NCI-H748 treated with DMSO at 0.1 percent for 48 hours (cell line): ENCODE measurements at places on chromosomes 12 and 14.

- no peak for DNase-seq
Observed at GRCh38 chr12:25352083-25352918, 101.6 kb upstream of the KRAS start.

- DNase-seq = no peak
Observed at GRCh38 chr12:115057445-115057844, 373.5 kb upstream of the TBX3 start.

DNA sequence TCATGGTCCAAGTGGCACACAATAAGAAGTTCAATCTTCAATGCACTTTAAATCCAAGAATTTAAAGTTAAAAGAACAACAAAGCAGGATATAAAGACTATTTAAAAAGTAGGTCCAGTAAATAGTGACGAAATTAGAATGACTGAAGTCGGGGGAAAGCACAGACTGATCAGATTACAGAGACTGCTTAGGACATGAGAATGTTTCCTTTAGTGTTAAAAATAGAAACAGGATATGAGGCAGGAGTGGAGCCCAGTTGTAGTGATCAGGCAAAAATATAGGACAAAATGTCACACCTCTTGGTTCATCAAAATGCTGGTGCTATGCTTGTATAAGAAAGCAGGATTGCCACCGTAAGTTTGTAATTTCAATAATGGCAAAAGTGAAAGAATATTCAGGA, 52.2 kb upstream of the CD163 start:
- no peak for DNase-seq

DNA sequence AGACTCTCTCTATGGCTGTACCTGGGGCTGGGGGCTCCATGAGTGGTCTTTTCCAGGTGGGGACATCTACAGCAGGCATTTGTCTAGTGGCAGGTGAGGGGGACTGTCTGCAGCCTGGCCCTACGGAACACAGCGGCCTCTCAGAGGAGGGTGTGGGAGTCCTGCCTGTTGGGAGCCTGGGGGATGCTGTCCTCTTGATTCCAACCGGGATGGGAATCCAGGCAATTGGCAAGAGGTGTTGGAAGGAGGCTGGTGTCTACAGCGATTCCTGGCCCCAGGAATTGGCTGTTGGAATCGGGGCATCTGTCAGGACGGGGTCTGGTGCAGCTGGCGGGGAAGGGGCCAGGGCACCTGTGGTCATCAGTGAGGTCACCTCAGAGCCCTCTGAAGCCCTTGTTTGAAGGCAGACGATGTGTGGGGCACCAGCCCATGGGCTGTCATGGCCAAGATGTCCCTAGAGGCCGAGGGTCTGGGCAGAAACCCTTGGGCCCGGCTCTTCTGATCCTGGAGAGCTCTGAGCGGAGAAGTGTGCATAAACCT, 386.3 kb downstream of the TMEM121 start:
- no peak for DNase-seq

DNA sequence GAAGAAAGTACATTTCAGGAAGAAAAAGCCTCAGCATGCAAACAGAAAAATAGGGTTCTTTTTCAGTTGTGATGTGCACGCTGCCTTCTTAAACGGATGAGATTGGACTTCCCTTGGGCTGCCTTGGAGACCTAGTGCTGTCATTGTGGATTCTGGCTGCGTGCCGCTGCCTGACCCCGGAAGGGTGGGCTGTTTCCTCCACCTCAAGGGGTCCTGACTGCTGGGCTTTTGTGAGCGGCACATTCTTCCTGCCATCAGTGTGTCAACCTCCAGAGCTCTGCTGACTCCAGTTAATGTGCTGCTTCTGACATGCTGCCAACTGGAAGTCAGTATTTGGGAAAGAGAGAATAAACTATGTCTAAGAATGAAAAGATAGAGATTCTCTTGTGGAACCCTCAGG, 25.1 kb downstream of the CCNK start:
- DNase-seq = no peak

DNA sequence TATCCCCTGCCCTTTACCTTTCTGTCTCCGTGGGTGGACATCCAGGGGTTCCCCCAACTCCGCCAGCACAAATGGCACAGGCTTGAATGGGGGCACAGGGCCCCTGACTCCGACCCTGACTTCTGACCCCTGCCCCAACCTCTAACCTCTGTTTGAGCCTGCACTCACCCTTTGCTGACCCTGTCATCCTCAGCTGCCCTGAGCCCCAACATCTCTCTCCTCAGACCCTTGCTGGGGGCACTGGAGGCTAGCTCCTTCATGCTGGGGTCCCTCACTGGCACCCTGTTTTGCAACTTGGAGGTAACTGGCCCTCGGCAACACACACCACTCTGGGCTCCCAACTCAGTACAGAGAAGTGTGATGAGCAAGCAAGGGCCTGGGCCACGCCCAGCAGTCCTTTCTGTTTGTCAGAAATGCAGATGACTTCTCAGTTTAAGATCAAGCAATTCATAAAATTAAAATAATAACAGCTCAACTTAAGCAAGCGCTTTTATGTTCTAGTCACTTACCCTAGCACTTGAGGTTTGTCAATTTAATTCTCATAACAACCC, 2.1 kb downstream of the IFI27 start:
- DNase-seq = no peak

DNA sequence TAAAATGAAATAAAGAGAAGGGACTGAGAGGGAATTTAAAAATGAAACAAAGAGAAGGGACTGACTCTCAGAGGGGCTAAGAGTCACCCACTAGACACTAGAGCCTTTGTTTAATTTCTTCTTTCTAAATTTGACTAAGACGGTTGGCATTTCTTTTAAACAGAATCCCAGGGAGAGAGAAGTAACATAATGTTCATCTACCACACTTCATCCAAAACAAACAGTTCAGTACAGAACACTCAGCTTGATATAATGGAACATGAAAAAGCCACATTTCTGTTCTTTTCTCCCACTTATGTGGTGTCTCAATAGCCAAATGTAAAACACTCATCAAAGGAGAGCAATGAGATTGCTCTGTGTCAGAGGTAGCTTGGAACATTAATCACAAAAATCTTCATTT, 10.1 kb upstream of the NT5DC3 start:
- no peak for DNase-seq

- no peak for DNase-seq
Observed at GRCh38 chr12:97301576-97301975, 161.0 kb upstream of the RMST start.

- DNase-seq = no peak
Observed at GRCh38 chr14:95697764-95698163, 11.5 kb downstream of the TCL1B start.

- DNase-seq = no peak
Observed at GRCh38 chr12:24356240-24356804, 406.9 kb upstream of the SOX5 start.
